ENCODE measurements at places on chromosomes 3 and 15.

DNA sequence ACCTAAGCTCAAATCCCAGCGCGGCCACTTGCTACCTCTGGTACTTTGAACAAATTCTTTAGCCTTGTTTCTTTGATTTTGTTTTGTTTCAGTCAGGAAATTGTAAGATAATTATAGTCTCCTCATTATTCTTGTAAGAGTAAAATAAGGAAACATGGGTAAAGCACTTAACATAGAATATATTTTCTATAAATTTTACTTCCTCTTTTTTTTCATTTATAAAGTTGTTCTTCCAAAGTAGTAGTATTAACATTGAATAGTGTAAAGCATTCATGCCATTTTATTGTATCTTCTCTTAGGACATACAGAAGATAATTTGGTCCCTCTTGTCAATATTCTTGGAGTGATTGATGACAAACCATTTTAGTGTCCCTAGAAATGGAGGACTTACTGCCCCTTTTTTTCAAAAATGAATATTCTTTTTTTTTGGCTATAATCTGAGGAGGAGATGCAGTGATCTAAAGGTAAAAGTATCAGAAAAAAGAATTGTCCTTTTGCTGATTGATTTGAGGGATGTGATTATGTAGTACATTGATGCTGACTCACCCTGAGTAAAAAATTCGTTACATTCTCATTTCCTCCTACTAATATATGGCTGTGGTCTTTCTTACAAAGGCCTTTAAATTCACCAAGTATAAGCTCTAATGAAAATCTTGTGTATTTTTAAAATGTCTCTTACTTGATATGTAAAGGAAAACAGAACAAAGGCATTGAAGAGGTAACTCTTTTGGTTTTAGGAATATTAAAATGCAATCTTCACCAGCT lies 51.0 kb downstream of the ALCAM start:
- no peak for DNase-seq

DNA sequence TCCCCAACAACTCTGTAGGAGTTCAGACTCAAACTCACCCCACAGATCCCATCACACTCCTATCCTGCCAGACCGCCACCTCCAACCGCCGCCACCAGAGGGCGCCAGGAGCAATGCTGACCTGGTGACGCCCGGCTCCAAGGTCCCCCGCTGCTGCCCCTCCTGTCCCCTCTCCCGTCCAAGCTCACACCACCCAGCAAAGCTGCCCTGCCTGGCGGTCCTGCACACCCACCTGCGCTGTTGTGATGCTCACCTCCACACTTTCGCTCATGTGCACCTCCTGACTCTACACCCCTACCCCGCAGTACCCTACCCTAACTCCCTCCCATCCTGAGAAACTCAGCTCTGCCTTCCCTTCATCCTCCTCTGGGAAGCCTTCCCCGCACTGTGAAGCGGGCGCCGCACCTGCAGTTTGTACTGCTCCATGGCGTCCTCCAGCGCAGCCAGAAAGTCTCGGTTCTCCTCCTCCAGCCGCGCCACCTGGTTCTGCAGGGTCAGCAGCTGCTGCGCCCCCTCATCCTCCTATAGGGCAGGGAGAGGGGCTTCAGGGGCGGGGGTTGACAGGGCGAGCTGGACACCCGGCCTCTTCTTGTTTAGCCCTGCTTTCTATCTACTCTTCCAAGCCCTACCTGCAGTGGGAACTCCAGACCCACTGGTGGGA lies 7.9 kb downstream of the KIF7 start:
- DNase-seq, result peak; percentile 35

GRCh38 chr3:100896994-100897393 lies 96.2 kb downstream of the ABI3BP start:
- DNase-seq, result no peak

GRCh38 chr3:126308394-126309125 lies 48.6 kb downstream of the KLF15 start:
- no peak for DNase-seq

DNA sequence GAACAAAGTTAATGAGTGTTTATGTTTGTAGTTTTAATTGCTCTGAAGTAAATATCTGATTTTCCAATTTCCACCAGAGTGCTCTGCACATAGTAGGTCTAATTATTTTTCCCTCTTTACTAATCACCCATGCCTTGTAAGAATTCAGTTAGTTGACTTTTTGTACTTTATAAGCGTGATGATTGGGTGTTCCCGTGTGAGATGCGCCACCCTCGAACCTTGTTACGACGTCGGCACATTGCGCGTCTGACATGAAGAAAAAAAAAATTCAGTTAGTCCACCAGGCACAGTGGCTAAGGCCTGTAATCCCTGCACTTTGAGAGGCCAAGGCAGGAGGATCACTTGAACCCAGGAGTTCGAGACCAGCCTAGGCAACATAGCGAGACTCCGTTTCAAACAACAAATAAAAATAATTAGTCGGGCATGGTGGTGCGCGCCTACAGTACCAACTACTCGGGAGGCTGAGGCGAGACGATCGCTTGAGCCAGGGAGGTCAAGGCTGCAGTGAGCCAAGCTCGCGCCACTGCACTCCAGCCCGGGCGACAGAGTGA lies 507 bp upstream of the VHL start:
- DNase-seq, result no peak

DNA sequence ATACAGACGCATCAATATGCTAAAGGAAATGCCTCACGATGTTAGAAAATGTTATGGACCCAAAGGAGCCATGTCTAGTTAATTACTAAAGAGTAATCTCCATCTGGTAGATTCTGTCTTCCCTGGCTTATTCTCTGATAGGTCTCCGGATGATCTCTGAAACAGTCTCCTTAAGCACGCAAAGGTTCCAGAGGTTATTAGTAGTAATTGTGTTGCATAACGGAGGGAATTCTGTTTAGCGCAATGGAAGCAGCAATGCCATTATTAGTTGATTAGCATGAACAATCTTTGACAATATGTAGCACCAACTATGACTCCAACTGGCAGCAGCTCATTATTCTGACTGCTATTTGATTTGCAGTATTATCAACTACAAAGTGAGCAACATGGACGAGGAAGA lies 952.5 kb upstream of the SEMA6D start:
- no peak for DNase-seq

DNA sequence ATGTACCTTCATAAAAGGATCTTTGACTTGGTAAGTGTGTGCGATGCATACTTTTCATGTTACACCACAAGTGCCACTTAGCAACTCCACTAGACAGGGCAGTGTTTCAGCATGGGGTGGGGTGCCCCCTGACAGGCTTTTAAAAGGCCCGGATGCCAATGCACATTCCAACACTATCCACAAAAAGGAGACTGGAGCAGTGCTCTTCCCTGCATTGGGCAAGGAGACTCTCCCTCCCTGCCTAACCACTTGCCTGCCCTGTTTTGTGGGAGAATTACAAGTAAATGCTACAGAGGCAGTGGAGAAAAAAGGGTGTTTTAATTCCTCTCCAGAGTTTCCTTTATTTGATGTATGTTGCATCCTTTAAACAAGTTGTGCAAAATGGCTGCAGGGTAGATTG lies 1.7 kb upstream of the RARB start:
- DNase-seq, result no peak

GRCh38 chr15:93025625-93025982 lies 63.4 kb downstream of the RGMA start:
- no peak for DNase-seq

DNA sequence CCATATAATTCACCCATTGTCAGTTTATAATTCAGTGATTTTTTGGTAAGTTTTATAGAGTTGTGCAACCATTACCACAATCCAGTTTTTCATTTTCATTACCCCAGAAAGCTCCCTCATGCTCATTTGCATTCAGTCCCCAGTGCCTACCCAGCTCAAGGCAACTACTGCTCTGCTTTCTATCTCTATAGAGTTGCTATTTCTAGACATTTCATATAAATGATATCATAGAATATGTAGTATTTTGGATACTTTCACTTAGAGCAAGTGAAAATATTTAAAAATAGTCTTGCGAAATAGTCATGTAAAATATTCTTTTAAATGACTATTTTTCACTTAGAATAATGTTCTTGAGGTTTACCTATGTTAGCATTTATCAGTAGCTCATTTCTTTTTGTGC lies 42.1 kb downstream of the ZNF654 start:
- DNase-seq, result no peak

DNA sequence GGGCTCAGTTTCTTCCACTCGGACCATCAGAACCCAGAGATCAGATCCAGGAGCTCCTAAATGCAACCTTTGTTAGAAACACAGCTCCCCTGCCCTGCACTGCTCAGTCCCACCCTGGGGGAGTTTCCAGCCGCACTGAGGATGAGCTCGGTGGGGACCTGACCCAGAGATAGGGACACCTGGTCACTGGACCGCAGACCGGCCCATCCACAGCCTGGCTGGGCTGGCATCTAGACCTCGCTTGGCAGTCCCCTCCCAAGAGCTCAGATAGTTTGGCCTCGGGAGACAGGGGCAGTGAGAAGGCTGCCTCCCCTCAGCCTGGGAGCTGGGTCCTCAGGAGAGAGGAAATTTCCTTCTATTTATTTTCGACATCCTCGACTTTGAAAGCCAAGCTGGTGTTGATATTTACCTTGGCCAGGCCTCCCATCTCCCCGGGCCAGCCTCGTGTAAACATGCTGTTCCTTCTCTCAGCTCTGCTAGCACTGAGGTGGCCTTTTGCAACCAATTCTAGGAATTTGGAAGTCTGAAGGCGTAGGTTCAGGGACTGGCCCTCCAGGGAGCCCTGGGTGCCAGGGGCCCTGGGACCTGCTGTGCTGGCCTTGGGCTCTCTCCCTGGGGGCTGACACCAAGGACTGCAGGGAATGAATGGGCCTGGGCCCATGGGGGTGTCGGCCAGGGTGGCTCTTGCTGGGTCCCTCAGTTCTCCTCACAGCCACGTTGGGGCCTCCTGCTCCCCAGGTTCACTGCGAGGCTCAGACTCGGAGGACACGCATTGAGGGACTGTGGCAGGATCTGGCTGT lies 90.1 kb downstream of the VGLL4 start:
- no peak for DNase-seq

DNA sequence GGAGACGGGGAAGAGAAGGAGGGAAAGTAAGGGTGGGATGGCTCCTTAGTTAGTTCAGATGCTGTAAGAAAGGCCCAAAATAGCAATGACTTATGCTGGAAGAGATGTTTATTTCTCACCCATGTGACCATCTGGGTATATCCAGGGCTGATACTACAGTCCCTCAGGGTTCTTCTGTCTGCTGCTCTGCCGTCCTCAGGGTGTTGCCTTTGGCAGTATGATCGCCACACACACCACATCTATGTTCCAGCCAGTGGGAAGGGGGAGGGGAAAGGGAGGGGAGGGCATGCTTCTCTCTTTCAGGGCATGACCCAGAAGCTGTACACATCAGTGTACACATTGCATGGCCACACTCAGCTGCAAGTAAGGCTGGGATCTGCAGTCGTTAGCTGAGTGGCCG lies 10.2 kb downstream of the CD276 start:
- no peak for DNase-seq

- no peak for DNase-seq
Measured at GRCh38 chr3:29033511-29033910, 247.4 kb upstream of the RBMS3 start.

GRCh38 chr3:171731691-171732090 lies 78.6 kb downstream of the PLD1 start:
- DNase-seq, result no peak

- no peak for DNase-seq
Measured at GRCh38 chr3:124639406-124640237, 90.6 kb upstream of the UMPS start.

- DNase-seq, result no peak
Measured at GRCh38 chr3:79200456-79200855, 567.3 kb downstream of the ROBO1 start.

DNA sequence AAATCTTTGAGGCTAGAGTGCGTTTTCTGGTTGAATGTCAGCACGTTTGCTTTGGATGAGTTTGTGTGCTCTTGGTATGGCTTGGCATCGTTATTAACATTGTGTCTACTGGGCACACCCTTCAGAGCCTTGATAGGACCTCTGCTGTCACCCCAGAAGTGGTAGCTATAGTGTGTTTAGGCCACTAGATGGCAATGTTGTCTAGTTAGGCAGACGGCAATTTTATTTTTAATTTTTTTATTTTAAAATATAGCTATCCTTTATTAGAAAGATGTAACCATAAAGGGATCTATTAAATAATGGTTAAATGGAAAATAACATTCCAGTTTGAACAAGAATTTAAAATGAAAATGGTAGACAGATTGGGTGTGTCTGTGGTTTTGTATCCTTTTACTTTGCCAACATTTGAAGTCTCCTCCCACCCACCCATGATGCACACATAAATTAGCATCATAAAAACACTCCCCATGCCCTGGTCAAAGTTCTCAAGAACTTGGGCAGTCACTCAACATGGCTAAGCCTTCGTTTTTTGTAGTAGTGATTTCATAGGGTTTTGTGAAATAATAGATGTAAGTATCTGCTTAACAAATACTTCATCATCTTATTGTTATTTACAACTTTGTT lies 200.7 kb downstream of the KCNH8 start:
- DNase-seq, result peak; percentile 17

DNA sequence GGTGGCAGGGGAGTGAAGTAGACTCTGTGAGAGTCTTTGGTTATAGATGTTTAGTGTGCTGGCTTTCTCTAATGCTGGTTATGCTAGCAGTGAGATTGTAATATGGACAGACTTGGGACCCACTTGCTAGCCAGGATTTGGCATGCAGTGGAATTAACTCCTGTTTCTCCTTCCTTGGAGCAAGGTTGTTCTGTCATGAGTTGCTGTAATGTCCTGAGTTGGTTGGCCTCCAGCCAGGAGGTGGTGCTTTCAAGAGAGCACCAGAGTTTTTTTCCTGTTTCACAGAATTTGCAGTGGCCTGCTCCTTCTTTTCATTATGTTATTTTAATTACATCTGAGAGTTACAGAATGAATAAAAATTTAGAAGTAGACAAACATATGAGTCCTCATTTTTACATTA lies 88.1 kb upstream of the PXYLP1 start:
- no peak for DNase-seq

DNA sequence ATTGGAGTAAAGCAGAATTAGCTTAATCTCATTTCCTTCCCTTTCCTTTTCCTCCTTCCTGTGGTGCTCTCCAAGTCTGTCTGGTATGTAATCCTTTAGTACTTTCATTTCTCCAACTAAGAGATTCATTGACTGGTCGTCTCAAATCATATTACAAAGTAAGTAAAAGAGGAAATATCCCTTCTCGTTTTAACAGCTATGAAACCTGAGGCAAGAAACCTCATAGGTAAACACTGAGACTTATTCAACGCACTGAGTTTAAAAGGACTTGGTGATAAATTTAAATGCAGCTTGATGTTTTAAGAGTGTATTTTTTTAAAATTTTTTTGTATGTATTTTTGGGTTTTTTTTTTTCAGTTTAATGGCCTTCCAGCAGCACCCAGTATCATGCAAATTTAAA lies 117.2 kb upstream of the LRRC3B start:
- no peak for DNase-seq

DNA sequence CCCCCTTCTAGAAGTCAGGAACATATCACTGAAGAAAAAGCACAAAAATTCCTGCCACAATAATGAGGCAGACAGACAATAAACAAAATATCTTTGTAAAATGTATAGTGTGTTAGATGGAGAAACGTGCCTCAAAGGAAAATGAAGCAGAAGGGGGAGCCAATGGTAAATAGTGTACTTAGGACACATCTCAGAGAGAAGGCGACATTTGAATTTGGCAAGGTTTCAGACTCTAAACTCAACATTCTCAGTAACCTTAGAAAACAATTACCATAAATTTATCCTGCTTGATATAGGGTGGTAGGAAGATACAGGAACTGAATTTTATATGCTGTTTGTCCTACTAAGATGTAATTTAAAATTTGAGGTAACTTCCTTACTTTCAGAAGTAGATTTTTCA lies 52.6 kb upstream of the PTX3 start:
- DNase-seq, result no peak

- DNase-seq, result no peak
Measured at GRCh38 chr3:124926426-124927101, 8.0 kb downstream of the MUC13 start.

- DNase-seq, result no peak
Measured at GRCh38 chr3:183944775-183945174, 60.1 kb upstream of the PARL start.

GRCh38 chr15:51623386-51623938 lies 891 bp upstream of the DMXL2 start:
- no peak for DNase-seq
